ENCODE measurements at places on chromosomes 5 and 9.

DNA sequence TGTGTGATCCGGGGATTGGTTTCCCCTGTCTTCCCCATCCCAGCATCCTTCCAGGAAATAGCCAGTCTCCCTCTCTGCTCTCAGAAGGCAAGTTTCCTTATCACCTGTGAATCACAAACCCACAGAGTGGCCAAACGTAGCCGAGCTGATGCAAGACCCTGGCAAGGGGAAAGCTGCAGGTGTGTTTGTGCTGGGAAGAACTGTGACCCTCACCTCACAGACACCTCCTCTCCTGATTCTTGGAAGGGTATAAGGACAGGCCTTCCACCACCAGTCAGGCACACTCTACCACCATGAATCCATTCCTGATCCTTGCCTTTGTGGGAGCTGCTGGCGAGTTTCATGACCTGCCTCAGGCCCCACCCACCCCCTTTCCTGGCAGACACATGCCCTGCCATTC is at the start of gene PRSS3:
TSS of gene PRSS3 (plus strand) at position 281 of the 400 bp plus-strand sequence. CDS start at position 294, 13 bp downstream.
- no peak for DNase-seq

DNA sequence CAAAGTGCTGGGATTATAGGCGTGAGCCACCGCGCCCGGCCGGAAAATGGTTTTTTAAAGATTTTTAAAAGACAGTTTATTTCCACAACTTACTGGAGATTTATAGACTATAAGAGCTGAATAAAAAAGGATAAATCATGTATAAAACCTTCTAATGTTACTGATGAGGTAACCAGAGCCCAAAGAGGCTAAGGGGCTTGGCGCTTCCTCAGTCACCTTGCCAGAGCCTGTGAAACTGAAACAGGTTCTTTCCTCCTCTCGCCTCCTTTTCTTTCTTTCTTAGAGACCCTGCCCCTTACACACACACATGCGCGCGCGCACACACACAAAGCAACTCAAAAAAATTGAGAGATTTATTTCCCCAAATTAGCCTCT is 69.8 kb downstream of the HSD17B3 start:
- no peak for DNase-seq

DNA sequence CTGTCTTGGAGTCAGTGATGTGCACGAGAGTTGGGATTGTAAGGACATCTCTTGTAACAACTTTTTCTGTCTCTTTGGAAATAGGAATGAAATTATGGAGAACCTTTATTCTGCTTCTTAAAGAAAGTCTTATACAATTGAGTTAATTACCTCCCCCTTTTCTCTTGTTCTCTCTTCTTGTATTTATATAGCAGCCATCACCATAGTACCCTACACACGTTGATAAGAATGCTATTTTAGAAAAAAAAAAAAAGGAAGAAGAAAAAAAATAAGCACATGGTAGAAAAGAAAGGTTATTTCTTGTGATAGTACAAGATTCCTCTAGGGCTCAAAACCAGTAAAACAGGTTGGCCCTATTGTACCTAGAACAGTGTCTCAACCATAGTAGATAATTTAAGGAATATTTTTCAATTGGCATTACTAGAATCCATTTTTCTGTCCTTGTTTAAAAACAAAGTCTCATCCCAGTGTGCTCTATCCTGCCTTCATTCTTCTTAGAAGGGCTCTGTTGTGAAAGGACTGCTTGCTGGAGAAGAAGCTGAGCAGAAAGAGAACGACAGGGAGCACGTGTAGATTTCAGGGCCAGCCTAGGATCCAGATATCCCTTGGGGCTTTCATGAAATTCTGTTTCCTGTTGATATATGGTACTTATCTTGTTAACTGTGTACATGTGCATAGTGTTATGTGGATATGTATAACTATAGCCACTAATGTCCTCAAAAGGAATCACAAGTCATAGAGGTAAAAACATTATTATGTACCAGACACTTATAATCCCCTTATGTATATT is 392.3 kb upstream of the MEF2C start:
- DNase-seq = no peak

GRCh38 chr5:172533058-172533398 is 78.7 kb upstream of the SH3PXD2B start:
- no peak for DNase-seq

GRCh38 chr5:98631311-98632054 is 142.0 kb upstream of the RGMB start:
- DNase-seq = no peak

- no peak for DNase-seq
Observed at GRCh38 chr5:80998590-80998979, 38.4 kb downstream of the RASGRF2 start.

- DNase-seq = no peak
Observed at GRCh38 chr5:84383816-84384603, 670 bp downstream of the EDIL3 start.

DNA sequence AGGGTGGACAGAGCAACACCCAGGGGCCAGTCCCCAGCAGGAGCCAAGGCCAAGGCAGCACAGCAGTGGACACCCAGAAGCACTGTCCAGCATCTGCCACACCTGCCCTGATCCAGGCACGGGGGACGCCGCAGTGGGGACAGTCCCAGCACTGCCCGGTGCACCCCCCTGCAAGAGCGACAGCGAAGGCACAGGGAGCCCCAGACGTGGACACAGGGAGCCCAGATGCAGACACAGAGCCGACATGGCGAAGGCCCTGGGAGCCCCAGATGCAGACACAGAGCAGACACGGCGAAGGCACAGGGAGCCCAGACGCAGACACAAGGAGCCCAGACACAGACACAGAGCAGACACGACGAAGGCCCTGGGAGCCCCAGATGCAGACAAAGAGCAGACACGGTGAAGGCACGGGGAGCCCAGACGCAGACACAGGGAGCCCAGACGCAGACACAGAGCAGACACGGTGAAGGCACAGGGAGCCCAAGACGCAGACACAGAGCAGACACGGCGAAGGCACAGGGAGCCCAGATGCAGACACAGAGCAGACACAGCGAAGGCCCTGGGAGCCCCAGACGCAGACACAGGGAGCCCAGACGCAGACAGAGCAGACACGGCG is 4.3 kb downstream of the ANAPC2 start:
- DNase-seq = no peak

DNA sequence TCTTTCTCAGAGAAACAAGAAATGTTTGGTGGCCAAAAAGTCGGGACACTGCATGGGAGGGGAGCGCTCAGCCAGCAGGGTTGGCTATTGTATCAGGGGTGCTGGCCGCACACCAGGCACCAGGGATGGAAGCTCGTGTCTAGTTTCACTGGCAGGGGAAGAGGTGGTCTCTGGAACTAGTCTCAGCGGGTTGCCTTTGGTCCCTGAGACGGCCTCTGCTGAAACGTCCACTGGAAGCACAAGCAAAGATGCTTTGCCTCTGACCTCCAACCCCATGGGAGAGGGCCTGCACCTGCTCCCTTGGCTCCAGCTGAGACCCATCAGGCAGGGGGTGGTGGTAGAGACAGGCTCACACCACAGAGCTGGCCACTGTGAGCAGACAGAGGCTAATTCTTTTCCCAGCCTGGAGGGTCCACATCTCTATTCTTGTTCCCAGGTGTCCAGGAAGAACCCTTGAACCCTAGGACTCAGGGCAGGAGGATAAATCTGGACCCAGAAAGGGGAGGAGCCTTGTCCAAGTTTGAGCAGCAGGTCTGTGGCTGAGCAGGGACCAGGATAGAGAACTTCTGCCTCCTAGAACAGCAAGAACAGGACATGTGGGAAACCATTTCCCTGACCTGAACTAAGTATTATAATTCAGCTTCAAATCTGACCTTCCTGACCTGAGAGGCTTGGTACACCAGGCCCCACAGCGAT is 102.6 kb downstream of the RGS3 start:
- DNase-seq = no peak

DNA sequence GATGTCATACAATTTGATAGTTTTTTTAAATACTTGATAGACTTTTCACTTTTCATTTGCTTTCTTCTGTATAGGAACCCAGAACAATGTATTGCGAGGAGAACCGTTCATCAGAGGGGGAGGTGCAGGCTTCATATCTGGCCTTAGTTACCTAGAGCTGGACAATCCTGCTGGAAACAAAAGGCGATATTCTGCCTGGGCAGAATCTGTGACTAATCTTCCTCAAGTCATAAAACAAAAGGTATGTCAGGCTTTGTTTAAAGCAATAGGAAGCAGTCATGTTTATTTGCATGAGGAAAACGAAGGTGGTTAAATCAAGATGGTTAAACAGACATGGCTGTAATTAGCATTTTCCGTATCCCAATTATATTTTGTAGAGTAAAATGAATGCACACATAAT is 46.0 kb downstream of the C7 start:
- DNase-seq = no peak

GRCh38 chr5:150618588-150619281 is 21.7 kb upstream of the SYNPO start:
- DNase-seq = no peak

DNA sequence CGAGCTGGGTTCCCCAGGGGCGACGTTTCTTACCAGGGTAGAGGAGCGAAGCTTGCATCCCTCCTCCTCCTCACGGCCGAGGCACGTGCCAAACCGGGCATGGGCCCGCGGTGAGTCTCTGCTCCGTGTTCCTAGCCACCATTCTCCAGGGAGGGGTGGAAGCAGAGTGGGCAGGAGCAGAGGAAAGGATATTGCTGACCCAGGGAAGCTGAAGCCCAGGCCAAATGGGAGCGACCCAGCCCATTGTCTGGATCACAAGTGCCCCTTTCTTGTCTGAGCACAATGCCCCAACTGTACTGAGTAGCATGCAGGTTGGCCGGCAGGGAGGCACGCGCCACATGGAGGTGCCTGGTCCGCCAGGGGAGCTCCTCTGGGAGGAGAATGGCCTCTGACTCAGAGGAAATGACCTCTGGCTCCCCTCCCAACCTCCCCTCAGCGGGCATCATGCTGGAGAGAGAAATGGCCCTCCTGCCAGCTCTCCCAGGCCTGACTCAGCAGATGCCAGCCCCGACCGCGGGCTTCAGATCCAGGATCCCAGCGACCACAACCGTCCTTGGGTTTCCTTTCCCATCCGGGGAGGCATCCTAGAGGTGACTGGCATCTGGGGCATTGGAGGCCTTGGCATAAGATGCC is 1.1 kb downstream of the PRR7 start:
- DNase-seq = peak; percentile 47

- no peak for DNase-seq
Observed at GRCh38 chr9:81756561-81756960, 67.2 kb upstream of the TLE1 start.
